ENCODE measurements at places on chromosomes 3 and 15.

GRCh38 chr3:184630861-184631471 is 69.4 kb downstream of the EPHB3 start:
- no peak for DNase-seq

DNA sequence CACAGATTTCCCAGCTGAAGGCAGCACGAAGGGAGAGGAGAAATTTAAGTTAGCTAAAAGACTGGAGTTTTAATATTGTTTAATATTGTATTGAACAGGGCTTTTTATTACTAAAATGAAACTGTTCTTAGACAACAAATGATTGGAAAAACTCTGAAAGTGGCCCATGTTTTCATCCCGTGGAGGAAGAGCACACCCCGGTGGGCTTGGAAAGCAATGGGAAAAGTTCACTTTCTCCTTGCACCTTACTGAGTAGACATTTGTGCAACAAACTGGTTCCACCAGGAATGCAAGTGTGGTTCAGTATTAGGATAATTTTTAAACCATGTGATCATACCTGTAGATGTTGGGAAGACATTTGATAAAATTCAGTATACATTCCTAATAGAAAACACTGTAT is 8.2 kb upstream of the ESYT3 start:
- no peak for DNase-seq

GRCh38 chr3:52681596-52681995 is 4.1 kb downstream of the PBRM1 start:
- no peak for DNase-seq

- no peak for DNase-seq
Observed at GRCh38 chr15:74352393-74352910, 15.0 kb downstream of the CYP11A1 start.

GRCh38 chr15:88623061-88623460 is 1.9 kb downstream of the AEN start:
- no peak for DNase-seq

DNA sequence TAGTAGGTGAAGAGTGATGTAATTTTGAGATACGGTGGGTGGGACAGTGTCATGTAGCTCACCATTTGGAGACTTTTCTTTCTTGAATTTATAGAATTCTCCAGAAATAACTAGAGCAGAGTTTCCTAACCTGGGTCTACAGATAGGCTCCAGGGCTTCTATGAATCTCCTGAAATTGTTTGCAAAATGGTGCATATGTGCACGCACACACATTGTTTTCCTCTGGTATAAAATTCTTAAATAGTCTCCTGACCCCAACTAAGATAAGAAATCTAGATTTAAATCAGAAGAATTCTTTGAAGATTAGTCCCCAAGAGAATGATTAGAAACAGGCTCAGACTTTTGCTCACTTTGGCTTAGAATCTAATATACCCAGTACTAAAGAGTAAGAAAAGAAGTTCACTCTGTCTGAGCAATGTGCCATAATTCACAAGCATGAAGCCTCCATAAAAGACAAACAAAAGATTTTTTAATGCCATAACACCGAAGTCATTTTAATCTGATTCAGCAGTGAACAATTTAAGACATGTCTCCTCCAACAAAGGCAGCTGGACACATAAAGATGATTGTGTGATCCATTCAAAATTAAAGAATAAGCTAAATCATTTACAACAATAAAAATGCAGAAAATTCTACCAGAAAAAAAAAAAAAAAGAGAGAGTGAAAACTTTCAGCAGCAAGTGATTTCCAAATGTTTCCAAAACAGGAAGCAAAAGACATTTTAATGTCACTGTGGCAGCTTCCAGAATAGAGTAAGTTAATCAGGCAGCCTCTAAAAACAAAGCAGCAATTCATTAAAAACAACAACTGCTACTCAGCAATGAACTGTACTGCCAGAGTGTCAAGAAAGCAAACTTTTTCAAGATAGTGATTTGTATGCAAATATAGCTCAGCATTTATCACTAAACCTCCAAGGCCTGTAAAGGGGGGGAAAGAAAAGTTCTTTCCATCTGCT is 975.5 kb upstream of the CFAP20DC start:
- DNase-seq, result no peak

DNA sequence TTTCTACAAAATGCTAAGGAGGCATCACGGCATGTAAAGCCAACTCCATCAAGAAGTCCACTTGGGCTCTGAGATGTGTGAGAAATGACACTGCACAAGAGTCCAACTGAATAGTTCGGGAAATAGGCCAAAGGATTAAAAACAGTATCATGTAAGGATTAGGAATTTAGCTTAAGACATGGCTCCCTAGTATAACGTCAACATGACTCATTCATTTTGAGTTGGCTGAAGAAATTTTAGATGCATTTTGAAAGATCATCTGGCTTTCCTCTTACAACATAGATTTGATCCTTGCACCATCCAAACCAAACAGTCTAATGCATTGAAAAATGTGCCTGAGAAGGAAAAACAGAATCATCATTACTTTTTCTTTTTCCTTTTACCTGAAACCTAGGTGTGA is 109.3 kb upstream of the MME start:
- DNase-seq, result no peak

DNA sequence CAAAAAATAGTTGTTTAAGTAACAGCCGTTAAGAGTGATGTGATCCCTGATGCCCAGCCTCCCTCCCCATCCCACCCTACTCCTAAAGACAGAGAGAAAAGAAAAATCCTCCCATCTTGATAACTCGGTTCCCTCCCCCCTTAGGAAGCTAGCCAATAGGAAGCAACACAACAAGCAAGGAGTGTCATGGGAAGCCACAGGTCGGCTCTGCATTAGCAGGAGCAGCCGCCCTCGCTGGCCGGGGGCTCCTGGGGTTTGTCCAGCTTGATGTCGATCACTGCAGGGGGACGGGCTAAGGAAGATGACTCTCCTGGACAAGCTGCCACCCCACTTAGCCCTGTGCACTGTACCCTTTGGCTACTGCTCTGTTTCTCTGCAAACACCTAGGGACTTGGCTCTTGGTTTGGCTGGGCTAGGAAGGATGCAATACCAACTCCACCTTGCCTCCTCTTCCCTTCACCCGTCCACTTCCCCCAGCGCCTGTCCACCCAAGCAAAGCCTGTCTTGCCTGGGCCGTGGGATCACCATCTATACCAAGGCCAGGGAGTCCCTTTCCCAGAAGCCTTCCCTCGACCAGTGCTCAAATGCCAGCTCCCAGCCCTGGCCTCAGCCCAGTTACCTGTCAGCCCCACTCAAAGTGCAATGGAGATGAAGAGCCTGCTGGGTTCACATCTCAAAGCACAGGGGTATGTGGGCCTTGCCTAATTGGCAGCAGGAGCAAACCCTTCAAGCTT is 23.1 kb downstream of the SRPRB start:
- no peak for DNase-seq

- no peak for DNase-seq
Observed at GRCh38 chr15:43404130-43404529, 33.2 kb downstream of the TUBGCP4 start.

DNA sequence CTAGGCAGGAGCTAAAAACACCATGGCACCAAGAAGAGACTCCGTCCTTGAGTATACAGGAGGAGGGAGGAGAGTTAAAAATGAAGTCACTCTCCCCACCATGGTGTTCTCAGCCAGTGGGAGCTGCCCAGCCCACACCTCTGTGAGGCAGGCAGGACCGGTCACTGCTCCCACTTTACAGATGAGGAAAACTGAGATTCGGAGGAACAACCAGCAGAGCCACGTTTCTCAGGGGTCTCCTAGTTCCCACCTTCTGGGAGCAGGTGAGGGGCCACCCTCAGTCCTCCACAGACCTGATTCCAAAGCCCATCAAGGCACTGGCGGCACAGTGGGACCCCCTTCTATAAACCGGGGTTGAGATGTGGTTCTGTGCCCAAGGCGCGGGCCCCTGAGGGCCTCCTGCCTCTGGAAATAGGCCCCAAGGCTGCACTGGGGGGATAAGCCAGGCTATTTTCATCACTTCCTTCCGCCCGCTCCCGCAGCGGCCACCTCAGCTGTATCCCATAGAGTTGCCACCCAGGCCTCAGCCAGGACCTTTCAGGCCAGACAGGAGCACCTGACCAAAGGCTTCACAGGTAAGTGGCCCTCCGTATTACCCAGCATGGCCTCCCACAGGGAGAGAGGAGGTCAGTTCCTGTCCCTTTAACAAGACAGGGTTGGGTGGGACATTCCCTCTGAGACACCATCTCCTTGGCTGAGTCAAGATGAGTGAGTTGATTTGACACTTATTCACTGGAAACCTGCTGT is at the start of gene GP9:
Gene GP9, plus strand, starts transcription at position 504 of the 747 bp plus-strand sequence. CDS start 961 bp downstream, outside the sequence.
- no peak for DNase-seq

DNA sequence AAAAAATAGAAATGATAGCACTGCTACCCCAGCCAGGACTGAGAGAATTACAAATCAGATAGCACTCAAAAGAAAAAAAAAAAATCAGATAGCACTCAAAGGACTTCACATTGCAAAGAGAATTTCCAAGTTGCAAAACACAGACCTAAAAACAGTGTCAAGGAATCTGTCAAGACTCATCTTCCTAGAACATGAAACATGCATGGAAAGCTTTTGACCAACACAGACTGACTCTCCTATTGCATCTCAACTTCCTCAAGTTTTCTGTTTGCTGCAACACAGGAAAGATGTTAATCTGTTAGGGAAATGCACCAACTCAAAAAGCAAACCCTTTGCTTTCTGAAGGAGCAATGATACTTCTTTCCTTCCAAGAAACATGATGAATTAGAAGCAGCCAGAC is 42.3 kb downstream of the RAB27A start:
- DNase-seq, result no peak

- DNase-seq, result peak; percentile 50
Observed at GRCh38 chr3:52428151-52429005, 16.5 kb downstream of the SEMA3G start.

DNA sequence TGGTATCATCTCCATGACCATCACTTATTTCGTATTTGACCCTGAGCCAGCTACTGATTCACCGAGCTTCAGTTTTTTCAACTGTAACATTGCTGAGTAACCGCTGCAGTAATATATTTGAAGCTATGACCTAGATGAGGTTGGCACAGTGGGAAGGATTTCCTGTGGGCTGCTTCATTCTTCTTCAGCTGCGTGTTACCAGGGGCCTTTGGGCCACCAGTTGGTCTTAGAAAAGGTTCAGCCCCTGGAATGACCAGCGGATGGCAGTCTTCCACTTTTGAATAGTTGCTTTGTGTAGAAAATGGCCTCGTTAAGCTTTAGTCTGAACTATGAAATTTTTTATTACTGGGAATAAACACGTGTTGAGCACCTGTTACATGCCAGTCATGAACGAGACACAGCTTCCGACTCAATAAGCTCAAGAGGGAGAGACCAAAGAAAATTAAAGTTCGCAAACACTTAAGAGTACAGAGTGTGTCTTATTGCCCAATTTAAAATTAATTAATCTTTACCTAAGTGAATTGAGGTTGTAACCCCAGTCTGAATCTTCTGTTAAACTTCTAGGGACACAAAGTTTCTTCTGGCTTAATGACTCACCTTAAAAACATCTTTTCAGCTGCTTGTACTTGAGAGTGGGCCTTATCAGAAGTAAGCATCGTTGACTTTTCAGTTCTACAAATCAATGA is 57.6 kb upstream of the NR2E3 start:
- peak; percentile 16 for DNase-seq

- no peak for DNase-seq
Observed at GRCh38 chr15:72340366-72340765, 20.4 kb upstream of the CELF6 start.

GRCh38 chr3:127753898-127754410 is 68.4 kb downstream of the MGLL start:
- DNase-seq, result no peak

DNA sequence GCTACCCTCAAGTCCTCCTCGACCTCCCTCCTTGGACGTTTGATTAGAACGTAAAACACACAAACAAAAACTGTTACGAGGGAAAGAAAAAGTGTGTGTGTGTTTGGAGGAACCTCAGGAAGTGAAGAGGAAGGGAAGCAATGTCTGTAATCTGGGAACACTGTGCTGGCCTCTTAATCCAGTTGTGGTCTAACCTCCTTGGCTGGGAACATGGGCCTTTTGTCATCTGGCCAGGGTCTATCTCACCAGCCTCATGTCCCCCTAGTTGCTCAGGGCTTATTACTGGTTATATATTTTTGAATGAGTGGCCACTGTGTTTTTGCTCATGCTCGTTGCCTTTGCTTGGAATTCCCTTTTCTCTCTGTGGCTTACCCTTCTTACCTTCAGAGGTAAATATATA is 89.0 kb upstream of the RASGRF1 start:
- DNase-seq, result no peak

GRCh38 chr15:101126618-101127505 is 125.0 kb downstream of the CHSY1 start:
- DNase-seq, result no peak

- no peak for DNase-seq
Observed at GRCh38 chr3:52216585-52217408, 8.6 kb downstream of the TLR9 start.

DNA sequence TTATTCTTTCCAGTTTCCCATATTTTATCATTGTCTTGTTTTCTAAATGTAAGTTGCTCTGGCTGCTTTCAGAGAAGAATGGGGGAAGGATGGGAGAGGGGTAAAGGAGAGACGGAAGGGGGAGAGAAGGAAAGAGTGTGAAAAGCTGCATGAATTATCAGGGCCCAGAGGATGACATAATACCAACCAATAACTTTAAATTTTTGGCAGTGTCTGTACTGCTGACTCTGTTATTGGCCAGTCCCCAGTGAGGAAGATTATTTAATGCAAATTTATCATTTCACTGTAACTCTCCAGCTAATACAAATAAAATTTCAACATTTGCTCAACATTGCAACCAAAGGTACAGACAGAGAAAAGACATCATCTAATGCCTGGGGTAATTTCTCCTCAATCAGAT is 551.7 kb upstream of the CFAP20DC start:
- no peak for DNase-seq

DNA sequence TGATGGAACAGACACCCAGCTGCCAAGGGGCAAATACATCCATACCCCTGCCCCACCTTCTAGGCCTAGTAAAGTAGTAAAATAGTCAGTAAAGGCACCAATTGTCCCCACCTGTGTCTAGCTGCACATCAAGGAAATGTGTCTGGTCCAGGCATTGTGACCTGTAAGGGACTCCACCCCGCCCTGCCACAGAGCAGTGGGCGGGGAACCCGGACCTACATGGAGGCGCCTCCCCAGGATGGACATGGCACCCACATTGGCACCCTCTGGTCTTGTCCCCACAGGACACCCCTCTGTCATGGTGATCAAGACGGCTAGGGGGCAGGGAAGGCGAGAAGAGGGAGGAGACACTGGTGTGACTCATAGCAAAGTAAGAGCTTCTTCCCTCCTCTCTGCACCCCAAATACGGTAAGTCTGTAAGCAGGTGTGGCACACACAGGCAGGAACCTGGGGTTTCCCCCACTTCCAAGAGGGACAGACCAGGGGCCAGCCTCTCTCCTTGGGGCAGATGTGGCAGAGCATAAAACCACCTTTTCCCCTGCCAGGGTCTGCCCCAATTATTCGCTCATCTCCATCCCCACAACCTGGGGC is 13.5 kb upstream of the LINGO1 start:
- DNase-seq, result no peak

- DNase-seq, result no peak
Observed at GRCh38 chr15:26134152-26134551, 271.0 kb upstream of the ATP10A start.

GRCh38 chr3:156332304-156332703 is 211.9 kb downstream of the KCNAB1 start:
- no peak for DNase-seq

GRCh38 chr15:50066666-50067065 is 52.4 kb downstream of the ATP8B4 start:
- no peak for DNase-seq
